ENCODE measurements at places on chromosomes 1 and 21.

GRCh38 chr1:8835941-8836643, 18.7 kb upstream of the RERE start:
- no peak for DNase-seq

GRCh38 chr1:5738911-5739462, 253.2 kb downstream of the NPHP4 start:
- DNase-seq, result no peak

DNA sequence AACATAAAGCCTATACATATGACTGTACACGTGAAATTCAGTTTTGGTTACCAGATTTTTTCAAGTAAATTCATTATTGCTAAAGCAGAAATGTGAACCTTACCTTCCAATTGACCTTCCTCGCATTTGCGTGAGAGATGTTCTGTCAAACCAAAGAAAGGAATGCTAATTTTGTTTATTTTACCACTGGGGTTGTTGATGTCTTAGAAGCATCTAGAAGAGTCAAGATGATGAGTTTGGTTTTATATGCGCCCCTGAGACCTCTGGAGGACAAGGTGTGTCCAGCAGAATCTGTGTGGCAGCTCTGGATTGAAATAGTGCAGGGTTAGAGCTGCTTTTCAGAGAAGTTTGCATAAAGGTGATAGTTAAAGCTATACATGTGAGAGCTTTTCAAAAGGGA, 48.4 kb downstream of the ZBTB40 start:
- DNase-seq, result no peak

DNA sequence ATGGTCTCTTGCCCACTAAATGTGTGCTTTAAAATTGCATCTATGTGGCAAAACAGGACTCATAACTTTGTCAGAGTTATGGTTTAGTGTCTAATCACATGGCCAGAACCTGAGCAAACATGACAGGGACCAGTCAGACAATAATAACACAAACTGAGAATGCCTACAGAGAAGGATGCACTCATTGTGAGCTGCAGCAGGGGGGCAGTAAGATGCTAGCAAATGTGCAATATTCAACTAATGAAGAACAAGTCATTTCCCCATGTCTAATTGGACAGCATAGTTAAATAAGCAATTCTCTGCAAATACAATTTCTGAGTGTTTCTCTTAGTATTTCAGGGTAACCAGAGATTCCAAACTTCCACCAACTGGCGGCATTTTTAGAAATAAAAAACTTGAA, 30.8 kb downstream of the SPAG17 start:
- DNase-seq, result no peak

GRCh38 chr1:203406446-203407045, 55.6 kb upstream of the FMOD start:
- DNase-seq, result no peak

DNA sequence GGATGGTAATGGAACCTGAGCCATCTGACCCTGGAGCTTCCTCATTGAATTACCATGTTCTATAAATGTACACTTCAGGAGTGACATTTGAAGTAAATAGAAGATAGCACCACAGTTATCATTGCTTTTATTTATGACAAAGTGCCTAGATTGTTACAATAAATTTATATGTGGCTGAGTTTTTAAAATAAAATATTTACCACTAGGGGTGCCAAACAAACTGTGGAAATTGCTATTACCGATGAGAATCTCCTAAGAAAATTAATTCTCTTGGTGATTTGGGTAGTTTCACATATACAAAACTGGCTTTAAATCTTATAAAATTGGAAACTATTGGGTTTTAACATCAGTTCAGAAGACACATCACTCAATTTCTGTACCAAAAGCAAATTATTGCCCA, 1.4 kb upstream of the TNR start:
- DNase-seq, result no peak

- DNase-seq, result no peak
These were observed 30.9 kb upstream of the TAL1 start for GRCh38 chr1:47262787-47263413.

DNA sequence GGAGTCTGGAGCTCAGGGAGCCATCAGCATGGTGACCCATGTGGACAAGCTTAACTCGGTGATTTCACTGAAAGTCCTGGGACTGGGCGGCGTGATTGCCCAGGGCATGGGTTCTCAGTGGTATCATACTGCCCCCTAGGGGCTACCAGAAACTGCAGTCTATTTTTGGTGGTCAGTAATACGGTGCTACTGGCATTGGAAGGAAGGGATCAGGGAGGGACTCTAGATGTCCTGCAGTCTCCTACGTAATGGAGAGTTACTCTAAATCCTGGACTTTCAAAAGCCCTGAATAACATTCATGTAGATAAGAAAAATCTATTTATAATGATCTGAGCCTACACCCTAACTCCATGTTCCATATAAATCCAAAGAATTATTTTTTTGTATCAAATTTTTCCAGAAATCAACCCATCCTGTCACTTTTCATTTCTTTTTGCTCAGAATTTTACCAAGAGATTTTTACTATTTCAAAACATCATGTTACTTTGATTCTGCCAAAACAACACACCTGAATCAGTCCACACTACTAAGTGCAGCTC, 37.3 kb downstream of the PABPC4 start:
- no peak for DNase-seq

- no peak for DNase-seq
These were observed 87.5 kb downstream of the FGGY start for GRCh38 chr1:59384443-59384842.

- no peak for DNase-seq
These were observed 188.5 kb downstream of the TGFBR3 start for GRCh38 chr1:91697416-91697815.

GRCh38 chr1:21794656-21795055, 11.7 kb upstream of the USP48 start:
- no peak for DNase-seq

- no peak for DNase-seq
These were observed 53.3 kb upstream of the ZC3H11B start for GRCh38 chr1:219666242-219666641.

GRCh38 chr21:38256599-38257302, at the start of gene KCNJ15:
Gene KCNJ15 (plus strand): TSS chr21:38256991. CDS start chr21:38299262, 42,271 bp downstream.
- DNase-seq, result no peak

DNA sequence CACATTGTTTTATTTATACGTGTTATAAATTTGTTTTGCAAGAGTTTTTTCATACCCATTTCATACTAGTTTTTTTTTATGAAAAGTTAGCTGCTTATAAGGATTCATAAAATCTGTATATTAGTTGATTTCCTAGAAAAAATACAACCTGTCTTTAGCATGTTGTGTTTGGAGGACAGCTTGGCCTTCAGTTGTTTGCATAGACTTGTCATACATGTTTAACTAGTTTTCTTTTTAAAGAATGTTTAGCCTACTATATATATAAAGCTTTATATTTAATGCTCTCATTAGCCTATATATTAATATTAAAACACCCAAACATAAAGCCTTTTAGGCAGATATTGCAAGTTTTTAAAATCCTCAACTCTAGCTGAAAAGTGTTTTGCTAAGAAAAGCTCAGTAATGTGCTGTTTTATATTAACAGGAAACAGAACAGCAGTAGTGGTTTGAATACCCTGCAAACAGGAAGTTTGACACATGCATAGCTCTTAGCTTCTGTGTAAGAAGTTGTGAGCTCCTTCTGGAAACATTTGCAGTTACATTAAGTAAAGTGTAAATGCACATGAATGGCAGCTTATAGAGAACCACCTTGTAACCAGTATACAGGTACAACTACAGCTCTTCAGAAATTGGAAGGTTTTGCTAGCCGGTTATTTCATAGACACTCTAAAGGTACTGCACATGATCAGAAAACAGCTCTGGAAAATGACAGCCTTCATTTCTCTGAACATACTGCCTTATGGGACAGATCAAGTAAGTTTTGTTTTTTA, at the start of gene PRKACB:
TSS of gene PRKACB (plus strand) at position 476 of the 770 bp plus-strand sequence. CDS start at position 567, 91 bp downstream.
- DNase-seq, result no peak

DNA sequence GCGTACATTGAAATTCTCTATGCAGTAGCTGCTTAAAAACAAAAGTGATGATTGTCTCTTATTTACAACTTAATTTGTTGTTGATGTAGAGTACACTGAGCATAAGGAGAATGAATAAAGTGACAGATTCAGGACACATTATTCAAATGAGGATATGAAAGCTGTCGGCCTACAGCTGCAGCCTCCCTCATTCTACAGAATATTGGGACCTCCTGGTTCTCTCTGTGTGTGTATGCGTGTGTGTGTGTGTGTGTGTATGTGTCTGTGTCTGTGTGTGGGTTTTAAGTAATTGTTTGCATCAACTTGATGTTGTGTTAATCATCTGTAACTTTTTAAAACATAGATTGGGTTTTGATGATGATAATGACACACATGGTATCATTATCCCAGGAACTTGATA, 17.9 kb downstream of the PROX1 start:
- no peak for DNase-seq

DNA sequence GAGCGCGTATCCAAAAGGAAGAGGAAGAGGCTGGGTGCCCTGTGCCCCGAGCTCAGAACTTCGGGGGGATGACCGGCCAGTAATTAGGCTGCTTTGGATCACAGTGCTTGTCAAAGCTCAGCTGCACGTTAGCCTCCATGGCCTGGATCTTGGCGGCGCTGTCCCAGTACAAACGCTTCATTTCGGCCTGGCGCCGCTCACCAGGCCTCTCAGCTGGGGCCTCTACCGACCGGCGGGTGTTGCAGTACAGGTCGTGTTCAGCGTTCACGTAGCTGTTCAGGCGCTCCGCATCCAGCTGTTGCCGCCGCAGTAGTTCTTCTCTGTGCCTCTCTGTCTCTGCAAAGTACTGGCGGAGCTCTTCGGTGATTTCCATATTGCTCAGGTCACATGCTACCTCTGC, 1.4 kb upstream of the ZNF326 start:
- no peak for DNase-seq

- DNase-seq, result no peak
These were observed 42.8 kb upstream of the HP1BP3 start for GRCh38 chr1:20829946-20830345.
